ENCODE measurements at places on chromosomes 12 and 14.

DNA sequence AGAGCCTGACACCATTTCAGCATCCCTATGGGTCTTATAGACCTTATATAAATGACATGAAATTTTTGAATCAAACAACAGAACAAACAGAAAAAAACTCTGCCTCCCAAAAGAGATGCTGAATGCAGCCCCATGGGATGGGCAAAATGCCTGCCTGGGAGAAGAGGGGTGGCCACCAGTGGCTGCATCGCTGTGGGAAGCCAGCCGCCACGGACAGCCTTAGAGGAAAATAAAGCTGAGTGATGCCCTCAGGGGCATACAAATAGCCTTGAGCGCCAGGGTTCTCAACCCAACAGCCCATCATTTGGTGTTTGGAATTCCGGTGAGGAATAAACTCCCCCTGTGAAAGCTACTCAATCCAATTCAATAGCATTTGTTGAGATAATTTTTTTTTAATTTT lies 22.9 kb downstream of the SYNE3 start:
- no peak for DNase-seq

DNA sequence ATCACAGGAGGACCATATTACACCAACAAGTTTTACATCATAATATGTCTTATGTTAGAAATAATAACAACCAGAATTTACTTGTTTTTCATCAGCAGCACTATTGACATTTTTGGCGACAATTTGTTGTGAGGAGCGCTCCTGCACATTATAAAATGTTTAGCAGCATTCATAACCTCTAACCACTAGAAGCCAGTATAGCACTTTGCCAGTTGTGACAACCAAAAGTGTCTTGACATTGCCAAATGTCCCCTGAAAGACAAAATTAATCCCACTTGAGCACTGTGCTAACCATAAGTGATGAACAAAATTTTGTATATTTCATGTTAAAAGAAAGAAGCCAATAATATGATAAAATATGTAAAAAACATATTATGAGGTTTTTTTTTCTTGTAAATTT lies 356.9 kb upstream of the LMO3 start:
- DNase-seq = no peak

DNA sequence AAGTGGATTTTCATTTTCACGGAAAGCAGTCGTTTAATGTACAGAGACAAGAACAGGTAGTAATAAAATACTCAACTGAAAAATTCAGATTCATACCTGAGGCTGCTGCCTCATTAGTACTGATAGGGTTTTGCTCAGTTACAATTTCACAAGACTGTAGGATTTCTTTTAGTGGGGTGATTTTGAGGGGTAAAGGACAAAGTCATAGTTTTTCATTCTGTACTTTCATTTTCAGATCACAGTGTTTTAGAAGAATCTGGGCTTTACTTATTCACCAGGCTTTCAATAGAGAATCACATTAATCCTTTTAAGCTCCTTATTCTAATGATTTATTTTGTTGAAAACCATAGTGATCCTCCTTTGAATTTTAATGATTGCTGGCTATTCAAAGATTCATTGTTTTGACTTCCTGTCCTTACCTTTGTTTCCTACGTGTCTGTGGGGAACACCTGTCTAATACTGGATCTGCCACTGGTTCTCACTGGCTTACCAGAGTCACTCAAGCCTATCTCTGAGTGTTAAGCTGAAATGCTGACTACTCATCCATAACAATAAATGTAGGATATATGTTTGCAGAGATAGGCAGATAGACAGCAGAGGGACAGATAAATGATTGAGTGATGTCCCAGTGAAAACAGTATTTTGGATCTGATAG lies 243.8 kb upstream of the NPAS3 start:
- no peak for DNase-seq

DNA sequence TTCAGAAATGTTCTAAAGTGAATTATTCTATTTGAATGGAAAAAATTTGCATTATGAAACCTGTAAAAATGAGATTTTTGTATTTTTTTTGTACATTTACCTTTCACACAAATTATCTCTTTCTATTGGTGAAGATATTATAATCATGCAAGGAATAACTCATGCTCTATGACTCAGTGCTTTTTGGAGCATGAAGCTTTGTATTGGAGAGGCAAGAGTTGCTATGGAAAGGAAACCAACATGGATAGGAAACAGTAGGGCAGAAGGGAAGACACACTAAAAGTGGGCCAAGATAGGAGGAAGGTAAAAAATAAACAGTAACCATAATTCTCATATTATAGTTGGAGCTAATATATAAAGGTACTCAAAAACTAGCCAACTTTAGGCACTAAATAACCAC lies 79.0 kb downstream of the PLCZ1 start:
- DNase-seq = no peak

GRCh38 chr12:51841727-51842126 lies 6.8 kb downstream of the FIGNL2 start:
- DNase-seq = no peak

DNA sequence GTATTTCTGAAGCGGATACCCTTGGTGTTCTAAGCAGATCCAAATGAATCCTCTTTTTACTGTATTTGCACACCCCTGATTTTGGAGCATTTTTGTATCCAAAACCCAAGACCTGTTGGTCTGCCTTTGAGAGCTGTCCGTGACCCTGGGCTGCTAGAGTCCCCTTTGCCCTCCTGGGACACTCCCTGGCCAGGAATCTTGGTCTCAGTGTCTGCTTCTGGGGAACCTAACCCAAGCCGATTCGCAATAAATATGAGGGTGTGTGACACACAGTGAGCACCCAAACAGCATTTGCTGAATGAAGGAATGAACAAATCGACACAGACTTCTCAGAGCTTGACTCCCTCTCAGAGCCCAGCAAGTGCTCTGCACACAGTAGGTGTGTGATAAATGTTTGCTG lies 92.9 kb downstream of the SCARB1 start:
- DNase-seq = no peak

DNA sequence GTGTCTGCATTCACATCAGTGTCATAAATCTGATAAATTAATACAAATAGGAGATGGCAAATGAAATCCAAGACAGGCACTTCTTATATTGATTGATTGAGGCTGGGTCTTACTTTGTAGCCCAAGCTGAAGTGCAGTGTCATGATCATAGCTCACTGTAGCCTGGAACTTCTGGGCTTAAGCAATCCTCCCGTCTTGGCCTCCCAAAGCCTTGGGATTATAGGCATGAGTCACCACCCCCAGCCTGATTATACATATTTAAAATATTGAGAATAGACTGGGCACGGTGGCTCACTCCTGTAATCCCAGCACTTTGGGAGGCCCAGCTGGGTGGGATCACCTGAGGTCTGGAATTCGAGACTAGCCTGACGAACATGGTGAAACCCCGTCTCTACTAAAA lies 51.3 kb downstream of the MARK3 start:
- no peak for DNase-seq

DNA sequence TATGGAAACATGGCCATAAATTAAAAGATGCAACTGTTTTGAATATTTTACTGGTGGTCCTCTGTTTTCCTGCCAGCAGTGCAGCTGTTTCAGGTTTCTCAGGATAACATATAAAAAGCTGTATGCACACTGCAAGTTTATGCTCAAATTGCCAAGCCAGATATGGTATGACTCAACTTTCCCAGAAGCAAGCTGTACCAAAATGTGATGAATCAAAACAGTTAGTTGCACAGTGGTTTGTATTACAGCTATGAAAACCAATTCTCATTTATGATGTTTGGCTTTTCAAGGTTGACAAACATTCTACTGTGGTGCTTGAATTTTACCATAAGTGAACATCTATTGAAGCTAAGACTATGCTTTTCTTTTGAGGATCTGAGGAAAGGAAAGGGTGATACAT lies 15.5 kb downstream of the TRMT5 start:
- no peak for DNase-seq

DNA sequence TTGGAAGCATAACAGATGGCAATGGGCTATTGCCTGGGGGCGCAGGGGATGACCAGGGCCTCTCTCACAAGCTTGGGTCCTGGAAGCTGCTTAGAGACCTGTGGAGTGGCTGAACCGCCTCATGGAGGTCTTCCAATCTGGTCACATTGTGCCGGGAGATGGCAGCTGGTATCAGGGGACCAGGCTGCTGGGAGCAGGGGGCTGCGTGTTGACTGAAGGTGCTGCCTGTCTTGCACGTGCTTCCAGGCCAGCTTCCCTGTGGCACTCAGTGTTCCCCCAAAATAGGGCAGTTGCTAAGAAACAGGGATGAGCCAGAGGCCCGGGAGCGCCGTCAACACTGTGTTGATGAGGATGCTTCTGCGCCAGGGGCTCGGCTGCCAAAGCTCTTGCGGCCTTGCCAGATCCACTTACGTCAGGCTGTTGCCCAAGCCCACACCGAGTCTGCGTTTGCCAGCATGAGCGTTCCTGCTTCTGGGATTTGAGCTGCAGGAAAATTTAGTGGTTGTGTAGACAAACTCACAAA lies 39.8 kb downstream of the ELK3 start:
- DNase-seq = no peak

GRCh38 chr14:88919502-88919901 lies 95.1 kb downstream of the TTC8 start:
- no peak for DNase-seq

- no peak for DNase-seq
Observed at GRCh38 chr14:79965896-79966295, 245.4 kb downstream of the DIO2 start.

DNA sequence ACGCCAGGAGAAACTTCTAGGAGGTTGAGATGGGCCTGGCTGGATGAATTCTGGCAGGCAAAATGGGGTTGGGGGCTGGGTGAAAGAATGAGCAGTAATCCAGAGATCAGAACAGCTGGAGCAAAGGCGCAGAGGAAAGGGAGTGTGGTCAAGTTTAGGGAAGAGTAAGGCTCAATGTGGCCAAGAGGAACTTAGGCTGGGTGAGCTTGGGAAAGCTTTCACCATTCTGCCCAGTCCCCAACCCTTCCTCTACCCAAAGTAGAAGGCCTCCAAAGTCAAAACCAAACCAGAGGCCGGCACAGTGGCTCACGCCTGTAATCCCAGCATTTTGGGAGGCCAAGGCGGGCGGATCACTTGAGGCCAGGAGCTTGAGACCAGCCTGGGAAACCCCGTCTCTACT lies 10.2 kb upstream of the RABGGTA start:
- no peak for DNase-seq

GRCh38 chr12:132356691-132357622 lies 27.6 kb upstream of the GALNT9 start:
- no peak for DNase-seq

GRCh38 chr12:129997239-129997638 lies 93.4 kb upstream of the TMEM132D start:
- no peak for DNase-seq

- no peak for DNase-seq
Observed at GRCh38 chr14:76456200-76456599, 80.3 kb downstream of the ESRRB start.

DNA sequence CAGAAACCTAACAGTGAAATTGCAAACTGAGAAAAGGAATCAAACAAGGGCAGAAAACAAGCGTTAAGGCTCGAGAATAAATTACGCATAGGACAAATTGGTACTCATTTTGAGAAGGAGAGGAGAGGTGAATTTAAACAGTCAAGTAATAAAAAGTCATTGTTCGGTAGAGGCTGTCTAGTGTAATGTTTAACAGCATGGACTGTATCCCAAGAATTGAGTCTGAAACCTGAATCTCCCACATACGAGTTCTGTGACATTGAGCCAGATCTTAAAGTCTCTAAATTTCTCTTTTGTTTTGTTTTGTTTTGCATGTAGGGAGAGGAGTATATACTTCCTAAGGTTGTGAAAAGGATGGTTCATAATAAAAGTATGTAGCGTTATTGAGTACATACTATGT lies 216.5 kb upstream of the BTG1 start:
- no peak for DNase-seq
